ENCODE measurements at places on chromosomes 2 and 18.

DNA sequence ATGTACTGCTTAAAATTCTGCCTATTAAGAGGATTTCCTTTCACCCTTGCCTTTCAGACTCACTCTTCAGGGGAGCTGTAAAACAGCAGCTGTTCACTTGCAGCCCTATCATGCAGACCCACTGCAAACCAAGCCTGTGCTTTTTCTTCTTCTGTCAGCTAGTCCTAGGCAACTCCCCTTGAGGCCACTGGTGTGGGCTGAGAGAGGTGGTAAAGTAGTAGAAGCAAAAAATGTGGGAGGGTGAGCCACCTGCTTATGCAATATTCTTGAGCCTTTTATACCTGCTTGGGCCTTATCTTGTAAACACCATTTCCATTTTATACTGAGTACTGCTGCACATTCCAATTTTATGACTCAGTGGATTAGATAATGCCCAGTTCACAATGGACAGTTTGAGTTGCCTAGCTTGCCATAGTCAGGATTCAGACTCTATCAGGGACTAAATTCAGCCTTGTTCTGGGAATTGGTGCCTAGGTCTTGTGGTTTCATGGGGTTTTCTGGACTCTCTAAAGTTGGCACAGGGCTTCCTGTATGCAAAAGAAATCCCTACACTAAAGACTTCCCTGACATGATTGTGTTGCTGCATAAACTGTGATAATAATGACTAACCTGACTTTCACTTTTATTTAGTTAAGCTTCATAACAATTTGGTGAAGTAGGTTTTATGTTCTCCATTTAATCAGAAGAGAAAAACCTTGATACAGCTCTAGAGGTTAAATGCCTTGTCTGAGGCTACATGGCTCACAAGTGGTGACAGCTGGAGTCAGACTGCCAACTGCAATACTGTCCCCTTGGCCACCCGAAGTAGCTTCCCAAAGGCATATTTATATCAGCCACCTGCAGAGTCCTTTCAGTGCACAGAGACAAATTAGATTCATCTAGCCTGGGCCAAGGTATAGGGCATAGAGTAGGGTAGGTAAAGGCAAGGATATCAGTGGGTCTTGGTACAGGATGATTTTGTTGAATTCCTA is 47.4 kb upstream of the KDM3A start:
- DNase-seq: no peak

DNA sequence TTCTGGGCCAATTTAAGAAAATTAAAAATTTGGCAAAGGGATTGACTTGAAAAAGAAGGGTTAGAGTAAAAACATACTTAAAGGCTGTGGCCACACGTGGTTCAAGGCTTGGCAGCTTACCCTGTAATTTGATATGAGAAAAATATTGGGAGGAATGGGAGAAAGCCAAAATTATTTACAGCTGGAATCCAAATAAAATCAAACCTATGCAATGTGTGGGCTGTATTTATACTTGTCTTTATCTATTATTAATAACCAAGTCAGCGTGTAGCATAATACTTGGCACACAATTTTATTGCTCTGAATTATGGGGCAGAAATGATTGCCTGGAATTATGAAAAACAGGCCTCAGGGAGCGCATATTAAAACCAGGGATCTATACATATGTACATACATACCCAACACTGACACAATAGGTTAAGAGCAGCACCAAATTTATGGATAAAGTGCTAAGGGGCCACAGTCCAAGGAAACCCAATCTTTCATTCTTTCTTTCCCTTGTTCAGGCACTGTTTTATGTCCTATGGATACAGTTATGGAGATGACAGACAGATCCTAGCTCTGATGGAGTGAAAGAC is 35.6 kb downstream of the FAM124B start:
- DNase-seq: no peak

- no peak for DNase-seq
Measured at GRCh38 chr18:29147944-29148343, 971.0 kb upstream of the CDH2 start.

- no peak for DNase-seq
Measured at GRCh38 chr2:84395820-84396219, 63.3 kb downstream of the SUCLG1 start.

- no peak for DNase-seq
Measured at GRCh38 chr2:182726473-182726872, 10.4 kb downstream of the DNAJC10 start.

DNA sequence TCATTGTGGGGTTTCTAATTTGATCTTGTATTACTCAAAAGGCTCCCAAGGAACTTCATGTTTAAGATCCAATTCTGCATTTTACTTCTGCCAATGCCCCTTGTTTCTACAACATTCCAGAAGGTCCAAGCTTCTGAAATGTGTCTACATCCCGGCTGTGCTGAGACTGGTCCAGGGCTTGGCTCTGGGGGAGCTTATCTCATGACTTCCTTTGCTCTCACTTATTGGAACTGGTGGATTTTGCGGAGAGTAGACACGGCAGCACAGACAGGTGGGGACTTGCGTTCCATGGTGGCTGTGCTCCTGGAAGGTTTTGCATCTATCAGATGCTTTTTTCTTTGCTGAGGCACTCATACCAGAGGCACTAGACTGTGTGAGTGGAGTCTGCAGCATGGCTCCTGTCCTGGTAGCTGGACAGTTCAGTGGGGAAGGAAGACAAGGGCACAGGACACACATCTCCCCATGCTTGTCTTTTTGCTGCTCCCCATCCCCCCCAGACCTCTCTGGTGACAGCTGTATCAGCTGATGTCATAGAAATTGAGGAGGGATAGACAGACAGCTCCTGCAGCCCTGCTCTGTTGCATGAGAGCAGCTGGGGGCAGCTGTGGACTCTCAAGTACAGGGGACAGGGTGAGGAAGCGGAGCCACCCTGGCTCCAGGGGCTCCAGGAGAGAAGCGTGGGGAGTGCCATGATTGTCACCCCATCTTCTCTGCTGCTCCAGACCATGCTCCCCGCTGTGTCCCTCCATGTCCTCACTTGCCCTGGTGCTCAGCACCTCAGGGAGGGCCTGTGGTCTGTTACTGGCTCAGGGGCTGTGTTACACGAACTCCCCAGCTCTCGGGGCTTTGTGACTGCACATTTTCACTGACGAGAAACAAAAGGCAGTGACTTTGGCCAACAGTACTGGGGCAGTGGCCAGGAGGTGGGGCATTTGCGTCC is 46.0 kb downstream of the ACAA2 start:
- no peak for DNase-seq

DNA sequence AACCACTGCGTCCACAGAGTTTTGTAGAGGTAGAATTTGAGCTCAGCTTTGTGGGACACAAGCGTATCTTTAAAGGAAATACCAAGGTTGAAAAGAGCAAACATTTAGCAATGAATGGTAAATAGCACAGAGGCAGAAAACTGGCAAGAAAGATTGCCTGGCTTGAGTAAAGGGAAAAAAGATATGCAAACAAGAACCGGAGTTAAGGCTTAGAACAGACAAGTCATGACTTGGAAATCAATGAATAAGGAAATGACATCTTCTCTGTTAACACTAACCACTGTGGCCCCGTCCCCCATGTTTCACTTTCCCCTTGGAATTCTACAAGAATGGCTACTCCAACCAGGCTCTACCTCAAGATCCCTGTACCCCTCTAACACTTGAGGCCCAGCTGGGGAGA is 3.8 kb downstream of the STAM2 start:
- DNase-seq: no peak

DNA sequence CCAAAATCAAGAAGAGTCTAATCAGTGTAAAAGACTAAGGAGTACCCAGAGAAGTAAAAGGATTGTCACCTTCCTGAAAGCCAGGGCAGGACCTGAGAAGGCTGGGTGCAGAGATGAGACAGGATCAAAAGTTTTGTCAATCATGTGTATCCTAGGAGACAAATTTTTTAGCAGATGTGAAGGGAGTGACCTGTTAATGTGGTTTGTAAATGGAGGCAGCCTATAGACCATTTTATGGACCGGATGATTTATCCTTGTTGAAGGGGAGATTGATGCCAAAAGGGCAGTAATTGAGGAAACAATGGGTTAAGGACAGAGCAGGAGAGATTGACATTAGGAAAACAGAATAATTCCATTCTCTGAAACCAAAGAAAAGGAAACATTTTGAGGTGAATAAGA is 813 bp downstream of the NDC80 start:
- no peak for DNase-seq

GRCh38 chr18:34981487-34981886 is 59.7 kb upstream of the MAPRE2 start:
- no peak for DNase-seq

GRCh38 chr2:238600506-238601432 is 174.0 kb downstream of the ASB1 start:
- no peak for DNase-seq

GRCh38 chr2:105653302-105653701 is 91.4 kb upstream of the NCK2 start:
- DNase-seq: no peak

- no peak for DNase-seq
Measured at GRCh38 chr2:124810132-124810531, 785.0 kb downstream of the CNTNAP5 start.

DNA sequence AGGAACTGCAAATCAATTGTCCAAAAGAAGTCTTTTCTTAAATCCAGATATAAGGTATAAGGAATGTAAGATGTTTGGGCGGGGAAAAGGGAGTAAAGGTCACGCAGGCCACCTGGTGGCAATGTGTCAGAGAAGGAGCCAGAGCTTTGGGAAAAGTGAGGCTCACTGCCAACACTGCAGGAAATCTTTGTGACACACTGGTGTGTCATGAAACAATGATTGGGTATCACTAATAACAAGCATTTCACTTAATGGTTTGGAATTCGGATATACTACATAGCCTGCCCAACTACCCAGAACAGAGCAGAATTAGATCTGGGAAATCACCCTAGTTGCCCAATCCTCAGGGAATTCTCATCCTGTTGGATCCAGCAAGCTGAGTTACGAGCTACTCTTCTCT is 61.0 kb downstream of the RBMS1 start:
- DNase-seq: no peak

GRCh38 chr2:104597942-104598341 is 256.0 kb upstream of the POU3F3 start:
- no peak for DNase-seq

DNA sequence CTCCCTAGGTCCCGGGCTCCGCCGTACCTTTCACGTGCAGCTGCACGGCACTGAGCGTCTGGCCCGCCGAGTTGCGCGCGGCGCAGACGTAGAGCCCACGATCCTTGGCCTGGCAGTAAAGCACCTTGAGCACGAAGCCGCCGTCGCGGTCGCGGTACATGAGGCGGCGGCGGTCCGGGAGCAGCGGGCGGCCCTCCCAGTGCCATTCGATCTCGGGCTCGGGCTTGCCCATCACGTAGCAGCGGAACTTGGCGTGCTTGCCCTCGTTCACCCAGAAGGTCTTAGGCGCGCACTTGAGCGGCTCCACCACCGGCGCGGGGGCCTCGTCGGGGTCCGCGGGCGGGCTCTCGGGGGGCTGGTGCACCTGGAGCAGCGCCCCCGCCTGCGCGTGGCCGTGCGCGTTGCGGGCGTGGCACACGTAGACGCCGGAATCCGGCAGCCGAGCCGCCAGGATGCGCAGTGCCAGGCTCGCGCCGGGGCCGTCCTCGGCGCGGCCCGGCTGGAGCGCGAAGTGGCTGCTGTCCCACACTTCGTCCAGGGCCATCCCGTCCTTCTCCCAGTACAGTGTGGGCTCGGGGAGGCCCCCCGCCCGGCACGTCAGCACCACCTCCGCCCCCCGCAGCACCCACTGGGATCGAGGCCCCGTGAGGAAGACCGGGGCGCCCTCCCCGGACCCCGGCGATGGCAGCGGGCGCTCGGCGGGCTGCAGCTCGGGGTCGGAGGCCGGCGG is 980 bp downstream of the OBSL1 start:
- DNase-seq: no peak

DNA sequence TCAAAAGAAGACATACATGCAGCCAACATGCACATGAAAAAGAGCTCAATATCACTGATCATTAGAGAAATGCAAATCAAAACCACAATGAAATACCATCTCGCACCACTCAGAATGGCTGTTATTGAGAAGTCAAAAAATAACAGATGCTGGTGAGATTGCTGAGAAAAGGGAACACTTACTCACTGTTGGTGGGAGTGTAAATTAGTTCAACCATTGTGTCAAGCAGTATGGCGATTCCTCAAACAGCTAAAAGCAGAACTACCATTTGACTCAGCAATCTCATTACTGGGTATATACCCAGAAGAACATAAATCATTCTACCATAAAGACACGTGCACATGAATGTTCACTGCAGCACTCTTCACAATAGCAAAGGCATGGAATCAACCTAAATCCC is 95.5 kb upstream of the XIRP2 start:
- DNase-seq: no peak

DNA sequence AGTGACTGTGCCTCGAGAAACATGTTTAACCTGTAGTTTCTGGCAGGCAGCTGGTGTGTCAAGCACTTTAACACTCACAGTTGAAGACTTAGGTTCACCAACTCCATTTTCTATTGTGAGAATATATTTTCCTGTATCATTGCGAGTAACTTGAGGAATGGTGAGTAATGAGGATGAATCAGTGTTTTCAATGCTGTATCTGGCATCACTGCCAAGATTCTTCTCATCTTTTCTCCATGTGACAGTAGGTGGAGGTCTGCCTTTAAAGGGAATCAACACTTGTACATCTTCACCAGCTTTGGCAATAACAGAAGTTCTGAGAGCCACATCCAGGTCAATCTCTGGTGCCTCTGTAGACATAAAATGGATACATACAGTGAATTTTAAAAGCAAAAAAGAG is 72.8 kb downstream of the PLEKHA3 start:
- no peak for DNase-seq

GRCh38 chr2:201906777-201907562 is 100.6 kb downstream of the CDK15 start:
- DNase-seq: no peak

DNA sequence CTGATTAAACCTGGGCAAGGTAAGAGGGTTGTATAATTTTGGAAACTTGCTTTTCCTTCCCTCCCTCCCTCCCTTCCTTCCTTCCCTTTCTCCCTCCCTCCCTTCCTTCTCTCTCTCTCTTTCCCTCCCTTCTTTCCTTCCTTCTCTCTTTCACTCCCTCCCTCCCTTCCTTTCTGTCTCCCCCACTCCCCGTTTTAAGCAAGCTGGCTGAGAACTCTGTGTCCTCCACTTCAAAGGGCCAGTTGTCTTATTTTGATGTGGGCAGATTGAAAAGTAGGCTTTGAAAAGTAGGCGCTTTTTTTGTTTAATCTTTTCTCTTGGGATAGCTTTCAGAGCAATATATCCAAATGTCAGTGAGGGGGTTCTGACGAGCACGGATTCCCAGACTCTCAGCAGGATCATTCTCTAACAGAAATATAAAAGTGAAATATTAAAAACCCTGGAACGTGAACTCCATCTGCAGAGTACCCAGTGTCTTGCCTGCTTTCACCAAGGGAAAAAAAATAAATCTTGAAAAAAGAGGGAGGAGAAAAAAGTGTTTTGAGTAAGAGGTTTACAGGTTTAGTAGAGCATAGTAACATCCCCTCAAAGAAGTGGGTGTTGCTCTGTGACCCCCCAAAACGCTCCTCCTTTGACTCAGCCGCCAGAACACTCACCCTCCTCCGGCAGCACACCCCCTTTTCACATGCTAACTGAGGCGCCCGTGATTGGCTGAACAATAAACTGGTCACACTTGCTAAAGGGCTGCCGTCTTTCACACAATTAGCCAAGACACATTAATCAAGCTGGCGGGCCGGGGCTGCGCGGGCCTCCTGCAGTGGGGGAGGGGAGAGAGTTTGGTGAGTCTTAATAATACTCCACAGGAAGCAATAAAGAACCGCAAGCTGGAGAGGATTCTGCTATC is 52.2 kb downstream of the CDK15 start:
- peak; percentile 6 for DNase-seq

All from activated CD8-positive, alpha-beta memory T cell treated with anti-CD3 and anti-CD28 coated beads for 48 hours (primary cell).